Renal cortex interstitium (tissue), 15 donors: ENCODE measurements at places on chromosomes 12 and 14.

GRCh38 chr12:66859751-66860440 is 181.0 kb upstream of the GRIP1 start:
- no peak for DNase-seq

DNA sequence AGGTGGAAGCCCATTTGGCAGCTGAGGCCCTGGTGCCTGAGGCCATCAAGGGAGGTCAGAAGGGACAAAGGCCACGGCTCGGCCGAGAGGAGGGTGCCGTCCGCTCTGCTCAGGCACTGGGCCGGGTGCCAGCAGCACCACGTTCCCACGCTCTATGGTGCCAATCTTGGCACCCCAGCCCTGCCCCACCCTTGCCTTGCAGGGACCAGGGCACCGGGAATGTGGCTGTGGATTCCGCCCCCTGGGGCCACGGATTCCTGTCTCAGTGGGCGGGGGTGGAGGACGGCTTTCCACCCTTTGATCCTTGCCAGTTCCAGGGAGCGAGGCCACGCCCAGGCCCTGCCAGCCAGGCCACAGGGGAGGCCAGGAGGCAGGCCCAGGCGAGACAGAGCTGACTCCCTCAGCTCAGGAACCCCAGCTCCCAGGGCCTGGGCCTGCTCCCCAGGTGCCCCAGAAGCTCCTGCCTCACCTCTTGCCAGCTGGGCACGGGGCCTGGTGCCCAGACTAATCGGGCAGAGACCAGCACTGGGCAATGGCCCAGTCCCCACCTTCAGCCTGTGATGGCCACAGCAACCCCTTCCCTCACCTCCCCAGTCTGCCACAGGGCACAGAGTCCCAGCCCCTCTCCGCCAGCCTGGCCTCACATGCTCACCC is 26.4 kb upstream of the GPR132 start:
- no peak for DNase-seq

DNA sequence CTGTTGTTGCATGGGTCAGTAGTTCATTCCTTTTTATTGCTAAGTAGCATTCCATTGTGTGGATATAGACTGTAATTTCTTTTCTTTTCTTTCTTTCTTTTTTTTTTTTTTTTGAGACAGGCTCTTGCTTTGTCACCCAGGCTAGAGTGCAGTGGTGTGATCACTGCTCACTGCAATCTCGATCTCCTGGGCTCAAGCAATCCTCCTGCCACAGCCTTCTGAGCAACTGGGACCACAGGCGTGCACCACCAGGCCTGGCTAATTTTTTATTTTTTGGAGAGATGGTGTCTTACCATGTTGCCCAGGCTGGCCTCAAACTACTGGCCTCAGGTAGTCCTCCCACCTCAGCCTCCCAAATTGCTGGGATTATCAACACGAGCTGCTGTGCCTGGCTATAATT is 5.2 kb downstream of the ATP6V0A2 start:
- DNase-seq, result no peak

DNA sequence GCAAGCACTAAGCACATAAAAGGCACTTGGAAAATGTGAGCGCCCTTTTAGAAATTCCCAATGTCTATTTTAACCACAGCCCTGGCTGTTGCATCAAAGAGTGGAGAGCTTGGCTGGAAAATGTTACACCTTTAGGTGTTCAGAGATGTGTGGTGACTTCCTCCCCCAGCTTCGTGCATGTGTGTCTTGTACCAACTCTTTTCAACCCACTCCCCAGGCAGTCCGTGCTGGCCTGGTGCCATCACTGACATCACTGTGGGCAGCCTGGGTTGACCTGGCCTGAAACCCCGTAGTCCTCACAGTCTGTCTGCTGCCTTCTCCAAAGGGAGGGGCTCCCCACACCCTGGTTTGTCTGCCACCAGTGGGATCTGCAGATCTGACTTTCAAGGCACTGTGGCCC is 101.8 kb downstream of the SCARB1 start:
- no peak for DNase-seq

GRCh38 chr12:132389026-132389425 is 59.6 kb upstream of the GALNT9 start:
- no peak for DNase-seq

DNA sequence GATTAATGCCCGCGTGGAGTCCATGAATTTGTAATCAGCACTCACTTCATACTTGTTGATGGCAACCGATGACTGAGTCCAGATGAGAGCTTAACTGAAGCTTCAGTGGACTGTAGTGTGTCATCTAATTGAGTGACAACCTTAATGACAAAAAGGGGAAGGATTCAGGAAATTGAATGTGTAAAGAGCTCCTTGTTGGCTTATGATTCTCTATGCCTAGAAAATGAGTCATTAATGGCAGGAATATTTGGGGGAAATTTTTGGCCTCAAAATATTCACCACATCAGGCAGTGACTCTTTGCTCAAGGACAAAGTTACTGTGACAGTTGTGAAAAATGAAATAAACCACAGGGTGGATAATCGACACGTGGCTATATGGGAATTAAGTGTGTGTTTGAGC is 55.3 kb upstream of the STON2 start:
- no peak for DNase-seq

GRCh38 chr12:2101771-2102170 is 49.0 kb downstream of the CACNA1C start:
- no peak for DNase-seq

DNA sequence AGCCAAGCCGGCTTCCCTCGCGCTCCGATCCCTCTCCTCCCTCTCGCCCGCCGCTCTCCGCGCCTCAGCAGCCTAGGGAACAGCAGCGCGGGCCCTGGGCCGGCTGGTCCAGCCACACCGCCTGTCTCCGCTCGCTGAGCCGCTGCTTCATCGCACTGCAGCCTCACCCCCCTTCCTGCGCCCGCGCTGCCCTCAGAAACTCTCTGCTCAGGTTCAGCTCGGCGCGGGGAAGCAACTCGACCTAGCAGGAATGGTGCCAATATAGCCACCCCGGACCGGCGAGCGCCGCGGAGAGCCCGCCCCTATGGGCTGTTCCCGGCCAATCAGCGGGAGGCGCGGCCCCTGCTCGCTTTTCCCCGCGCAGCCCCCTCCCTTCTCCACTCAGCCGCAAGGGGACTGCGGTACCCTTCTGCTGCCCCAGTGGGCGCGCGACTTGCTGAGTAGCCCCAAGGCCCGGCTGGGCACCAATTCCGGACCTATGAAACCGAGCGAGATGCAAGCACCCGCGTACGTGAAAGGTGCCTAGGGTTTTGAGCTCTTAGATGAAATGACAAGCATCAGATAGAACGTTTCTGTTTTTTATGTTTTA is at the start of gene ADAMTS20:
Gene ADAMTS20, minus strand, starts transcription at position 233 of the 589 bp plus-strand sequence. CDS start 282 bp downstream, outside the sequence.
- peak; percentile 26 for DNase-seq

DNA sequence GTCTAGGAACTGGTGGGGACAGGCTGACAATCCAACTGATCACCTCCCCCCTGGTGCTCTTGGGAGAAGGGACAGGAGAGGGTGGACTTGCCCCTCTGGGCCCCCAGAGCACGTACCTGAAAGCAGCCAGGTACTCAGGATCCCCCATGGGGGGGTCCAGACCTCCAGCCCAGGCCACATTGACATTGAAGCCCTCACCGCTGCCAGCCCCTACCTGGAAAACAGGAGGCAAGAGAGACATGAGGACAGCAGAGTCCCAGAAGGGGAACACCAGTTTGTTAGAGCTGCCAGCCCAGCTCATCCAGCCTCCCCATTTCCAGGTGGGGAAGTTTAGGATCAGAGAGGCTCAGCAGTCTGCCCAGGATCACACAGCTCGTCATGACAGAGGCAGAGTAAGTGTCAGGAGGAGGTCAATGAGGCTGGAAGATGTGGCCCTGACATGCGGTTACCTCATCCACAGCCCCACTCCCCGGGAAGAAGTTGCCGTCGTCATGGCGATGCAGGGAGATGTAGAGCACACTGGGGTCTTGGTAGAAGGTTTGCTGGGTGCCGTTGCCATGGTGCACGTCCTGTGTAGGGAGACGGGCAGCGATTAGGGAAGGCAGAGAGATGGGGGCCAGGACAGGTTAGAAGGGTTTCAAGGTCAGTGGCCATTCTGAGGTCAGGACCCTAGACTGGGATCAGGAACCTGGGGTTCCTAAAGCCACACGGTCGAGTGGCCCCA is 14.7 kb downstream of the SLC48A1 start:
- no peak for DNase-seq

DNA sequence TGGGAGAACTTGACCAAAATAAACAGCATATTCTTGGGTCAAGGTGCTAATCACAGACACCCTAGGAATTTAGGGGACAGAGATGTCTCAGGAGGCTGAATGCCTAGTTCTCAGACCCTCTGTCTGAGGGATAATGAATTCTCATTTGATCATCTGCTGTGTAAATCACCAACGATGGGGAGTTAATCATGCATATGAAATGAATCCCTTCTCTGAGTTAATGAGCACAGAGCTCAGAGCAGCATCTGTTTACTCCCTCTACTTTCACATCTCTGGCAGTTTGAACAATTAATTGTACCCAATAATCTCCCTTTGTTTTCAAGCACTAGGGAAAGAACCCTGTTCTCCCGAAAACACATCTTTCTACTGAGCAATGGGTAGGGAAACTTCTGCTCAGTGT is 129.4 kb upstream of the SRRM4 start:
- DNase-seq, result no peak

GRCh38 chr14:70045844-70046535 is 142.8 kb downstream of the SLC8A3 start:
- peak; percentile 34 for DNase-seq

GRCh38 chr14:56205881-56206280 is 87.7 kb downstream of the PELI2 start:
- no peak for DNase-seq

GRCh38 chr14:77426396-77426795 is 3.1 kb upstream of the NOXRED1 start:
- no peak for DNase-seq

DNA sequence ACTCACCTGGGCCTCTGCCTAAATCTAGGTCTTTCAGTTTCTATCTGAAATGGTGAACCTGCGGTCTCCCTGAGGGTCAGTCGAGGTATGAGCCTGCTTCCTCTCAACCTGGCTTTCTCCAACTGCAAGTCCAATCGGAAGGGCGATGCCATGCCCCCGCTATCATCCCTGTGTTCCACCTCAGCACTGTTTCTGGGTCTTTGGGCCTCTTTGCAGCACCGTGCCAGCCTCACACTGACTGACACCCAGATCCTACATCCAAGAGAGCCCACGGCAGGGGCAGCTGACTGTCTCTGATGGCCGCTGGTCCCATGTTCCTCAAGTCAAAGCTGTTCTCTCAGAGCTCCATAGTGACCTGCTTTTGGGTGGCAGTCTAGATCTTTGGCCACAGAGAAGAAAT is 120.7 kb downstream of the PAPOLA start:
- no peak for DNase-seq

DNA sequence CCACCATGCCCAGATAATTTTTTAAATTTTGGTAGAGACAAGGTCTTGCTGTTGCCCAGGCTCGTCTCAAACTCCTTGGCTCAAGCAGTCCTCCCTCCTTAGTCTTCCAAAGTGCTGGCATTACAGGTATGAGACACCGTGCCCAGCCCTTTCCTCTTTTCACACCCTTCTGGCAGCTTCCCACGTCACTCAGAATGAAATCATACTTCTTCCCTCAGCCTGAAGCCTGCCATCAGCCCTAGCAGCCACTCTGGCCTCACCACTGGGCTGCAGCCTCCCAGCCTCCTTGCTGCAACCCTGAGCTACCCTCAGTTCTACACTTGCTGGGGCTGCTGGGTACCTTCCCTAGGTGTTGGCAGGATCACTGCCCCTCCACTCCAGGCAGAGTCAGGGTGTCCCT is 18.2 kb downstream of the ANKRD9 start:
- no peak for DNase-seq

DNA sequence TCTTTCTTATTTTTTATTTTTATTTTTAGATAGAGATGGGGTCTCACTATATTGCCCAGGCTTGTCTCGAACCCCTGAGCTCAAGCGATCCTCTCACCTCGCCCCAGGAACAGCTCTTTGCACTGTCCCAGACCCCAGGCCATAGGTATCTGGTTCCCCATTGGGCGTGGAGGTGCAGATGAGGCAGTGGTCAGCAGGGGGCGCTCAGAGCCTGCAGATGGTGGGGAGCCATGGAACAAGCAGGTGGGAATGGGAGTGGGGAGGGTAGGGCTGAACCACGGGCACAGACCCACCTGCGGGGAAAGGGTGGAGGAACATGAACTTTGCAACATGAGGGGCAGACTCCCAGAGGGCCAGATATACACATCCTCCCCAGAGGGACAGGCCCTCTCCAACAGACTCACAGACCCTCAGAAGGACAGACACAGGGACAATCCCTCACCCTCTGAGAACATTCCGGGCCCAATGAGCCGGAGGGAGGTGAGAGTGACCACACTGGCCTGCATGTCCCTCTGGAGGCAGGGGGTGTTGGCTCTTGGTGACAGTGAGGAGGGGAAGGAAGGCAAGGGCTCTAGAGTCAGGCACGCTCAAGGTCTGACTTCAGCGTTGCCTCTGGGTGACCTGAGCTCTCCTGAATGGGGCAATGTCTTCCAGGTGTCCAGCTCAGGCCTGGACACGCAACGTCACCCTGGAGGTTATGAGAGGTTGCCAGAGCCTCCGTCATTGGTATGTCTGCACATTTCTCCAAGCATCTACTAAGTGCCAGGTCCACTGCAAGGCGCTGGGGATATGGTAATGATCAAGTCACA is 34.9 kb downstream of the KRT80 start:
- DNase-seq, result no peak

DNA sequence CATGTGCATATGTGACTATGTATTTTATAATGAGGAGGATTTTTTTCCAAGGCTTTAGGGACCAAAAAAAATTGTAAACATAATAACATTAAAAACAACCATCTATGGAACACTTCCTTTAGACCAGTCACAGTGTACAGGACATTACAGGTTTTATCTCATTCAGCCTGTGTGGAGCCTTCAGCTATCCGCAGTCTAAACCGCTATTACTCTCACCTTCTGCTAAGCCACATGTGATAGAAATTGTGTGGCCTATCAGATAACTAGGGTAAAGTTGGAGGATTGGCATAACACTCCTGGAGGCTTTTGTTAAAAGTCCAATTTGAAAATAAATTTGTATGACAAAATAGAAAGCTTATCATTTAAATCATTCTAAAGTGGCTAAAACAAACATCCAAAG is 281.2 kb upstream of the TMTC1 start:
- no peak for DNase-seq

DNA sequence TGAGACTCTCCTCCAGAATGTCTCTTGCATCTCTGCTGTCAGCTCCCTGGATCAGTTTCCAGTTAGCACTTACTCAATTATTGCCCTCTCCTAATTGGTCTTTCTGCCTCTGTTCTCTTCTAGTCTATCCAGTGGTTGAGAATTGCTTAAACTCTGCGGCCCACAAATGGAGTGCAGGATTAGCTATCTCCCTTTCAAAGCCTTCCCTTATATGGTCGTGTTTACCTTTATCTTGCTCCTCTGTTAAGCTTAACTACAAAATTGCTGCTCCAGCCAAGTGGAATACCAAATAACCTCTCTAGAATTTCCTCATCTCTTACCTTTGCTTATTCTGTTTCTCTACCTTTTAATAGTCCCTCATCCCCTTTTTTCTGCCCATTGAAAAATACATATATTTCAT is 132.7 kb downstream of the NRXN3 start:
- no peak for DNase-seq
